ENCODE measurements at places on chromosomes 1 and 21.

DNA sequence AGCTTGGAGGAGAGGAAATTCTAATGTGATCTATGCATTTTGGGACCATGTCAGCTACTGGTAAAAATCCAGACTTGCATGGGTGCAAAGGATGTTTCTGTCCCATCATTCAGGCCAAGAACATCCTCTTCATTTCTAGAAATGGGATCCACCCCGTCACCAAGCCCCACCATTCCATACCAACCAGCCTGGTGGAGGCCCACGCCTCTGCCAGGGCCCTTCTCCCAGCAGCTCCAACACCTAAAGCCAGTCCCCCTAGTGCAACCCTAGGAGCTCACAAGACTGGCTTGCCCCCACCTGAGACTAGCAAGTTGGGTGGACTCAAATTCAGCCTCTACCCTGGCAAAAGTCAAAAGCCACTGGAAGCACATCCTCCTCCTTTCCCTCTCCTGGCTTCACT, 1.9 kb downstream of the ARHGEF11 start:
- DNase-seq, result no peak

- DNase-seq, result no peak
Observed at GRCh38 chr1:17657436-17657835, 97.7 kb upstream of the ACTL8 start.

- DNase-seq, result no peak
Observed at GRCh38 chr1:15483971-15484370, 8.1 kb downstream of the CELA2B start.

- no peak for DNase-seq
Observed at GRCh38 chr1:231233735-231234417, 7.1 kb upstream of the GNPAT start.

DNA sequence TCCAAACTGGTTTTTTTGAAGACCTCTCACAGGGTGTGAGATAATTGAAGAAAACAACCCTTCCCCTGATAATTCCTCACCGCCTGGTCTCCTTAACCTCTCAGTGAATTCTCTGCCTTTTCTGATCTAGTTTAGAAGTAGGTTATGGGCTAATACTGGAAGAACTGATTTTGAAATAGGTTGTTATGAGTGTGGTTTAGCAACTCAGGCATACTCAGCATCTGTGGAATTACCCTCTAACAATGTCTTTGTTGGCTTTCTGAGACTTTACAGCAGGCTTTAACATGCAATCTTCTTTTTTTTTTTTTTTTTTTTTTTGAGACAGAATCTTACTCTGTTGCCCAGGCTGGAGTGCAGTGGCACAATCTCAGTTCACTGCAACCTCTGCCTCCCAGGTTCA, 10.3 kb upstream of the PLD5 start:
- no peak for DNase-seq

GRCh38 chr1:62437273-62437940, 558 bp downstream of the USP1 start:
- peak; percentile 89 for DNase-seq

GRCh38 chr1:162873671-162874666, 13.0 kb upstream of the CCDC190 start:
- no peak for DNase-seq

DNA sequence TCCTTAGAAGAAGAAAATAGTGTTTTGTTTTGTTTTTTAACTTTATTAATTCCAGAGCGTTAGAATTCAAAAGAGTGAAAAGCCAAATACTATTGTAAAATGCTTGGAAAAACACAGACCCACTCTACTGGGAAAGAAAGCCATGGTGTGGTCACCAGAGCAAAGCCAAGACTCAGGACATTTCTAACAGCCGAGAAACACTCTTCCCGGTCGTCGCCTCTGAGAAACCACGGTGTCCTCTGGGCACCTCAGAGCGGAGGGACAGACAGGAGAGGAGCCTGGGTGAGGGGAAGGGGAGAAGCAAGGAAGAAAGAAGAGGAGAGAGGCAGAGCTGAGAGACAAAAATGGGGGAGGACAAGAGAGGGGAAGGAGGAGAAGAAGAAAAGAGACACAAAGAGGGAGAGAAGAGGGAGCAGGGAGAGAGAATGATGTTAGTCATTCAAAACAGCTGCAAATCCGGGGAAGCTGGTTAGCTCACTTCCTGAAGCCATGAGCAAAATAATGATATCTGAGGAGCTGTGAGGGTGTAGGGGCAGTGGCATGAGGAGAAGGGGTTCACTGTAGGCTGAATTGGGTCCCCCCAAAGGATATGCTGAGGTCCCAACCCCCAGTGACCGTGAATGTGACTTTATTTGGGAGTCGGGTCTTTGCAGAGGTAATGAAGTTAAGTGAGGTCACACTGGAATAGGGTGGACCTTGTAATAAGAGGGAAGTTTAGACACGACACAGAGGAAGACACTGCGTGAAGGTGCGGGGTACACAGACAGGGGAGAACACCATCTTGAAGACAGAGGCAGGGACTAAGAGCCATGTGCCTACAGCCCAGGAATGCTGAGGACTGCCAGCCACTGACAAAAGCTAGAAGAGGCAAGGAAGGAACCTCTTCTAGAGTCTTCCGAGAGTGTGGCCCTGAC, 58.2 kb upstream of the DMRTB1 start:
- DNase-seq, result no peak

GRCh38 chr1:174391716-174392115, 56.0 kb upstream of the GPR52 start:
- no peak for DNase-seq

DNA sequence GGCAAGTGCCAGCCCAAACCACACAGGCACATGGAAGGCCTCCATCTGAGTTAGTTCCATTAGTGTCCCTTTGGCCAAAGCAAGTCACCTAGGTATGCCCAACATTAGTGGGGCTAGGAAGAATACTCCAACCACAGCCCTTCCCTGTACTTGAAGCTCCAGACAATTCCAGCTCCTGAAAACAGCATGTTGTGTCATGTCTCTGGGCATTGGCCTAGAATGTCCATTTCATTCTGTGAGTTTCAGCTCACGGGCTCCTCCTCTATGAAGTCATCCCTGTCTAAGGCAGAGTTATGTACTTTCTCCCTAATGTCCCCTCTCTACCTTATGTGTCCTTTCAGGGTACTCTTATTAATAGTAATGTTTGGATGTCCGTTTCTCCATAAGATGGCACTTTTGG, 96.5 kb upstream of the SPATA6 start:
- DNase-seq, result no peak

DNA sequence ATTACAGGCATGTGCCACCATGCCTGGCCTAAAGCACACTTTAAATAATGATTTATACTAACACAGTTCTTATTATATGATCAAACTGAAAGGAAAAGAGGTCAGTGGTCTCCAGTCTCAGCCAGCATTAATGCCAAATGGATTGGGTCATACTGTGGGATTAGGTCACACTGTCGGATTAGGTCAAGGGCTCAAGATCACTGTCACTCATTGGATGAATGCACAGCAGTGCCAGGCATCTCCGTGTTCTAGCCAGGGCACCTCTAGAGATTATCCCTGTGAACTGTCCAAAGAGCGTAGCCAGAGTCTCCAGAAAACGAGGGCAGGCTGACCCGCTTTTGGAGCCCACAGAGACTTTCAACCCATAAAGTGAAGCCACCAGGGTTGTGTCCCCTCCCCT, 70.9 kb downstream of the KCNN3 start:
- no peak for DNase-seq

- no peak for DNase-seq
Observed at GRCh38 chr1:171250263-171250662, 2.0 kb downstream of the FMO1 start.

DNA sequence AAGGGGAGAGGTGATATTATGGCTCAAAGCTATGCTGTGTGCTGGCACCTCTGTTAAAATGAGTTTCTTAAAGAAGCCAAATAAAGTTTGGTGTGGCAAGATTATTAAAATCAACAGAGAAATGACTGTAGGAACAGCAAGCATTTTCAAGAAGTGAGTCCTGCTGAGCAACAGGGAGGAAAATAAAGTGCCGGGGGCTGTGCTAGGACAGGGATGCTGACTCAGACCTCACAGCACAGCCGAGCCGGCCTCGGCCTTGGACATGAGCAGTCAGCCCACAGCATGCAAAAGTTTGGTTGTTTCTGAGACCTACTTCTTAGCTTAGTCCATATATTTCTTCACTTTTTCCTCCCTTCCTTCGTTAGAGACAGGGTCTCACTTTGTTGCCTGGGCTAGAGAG, 19.2 kb downstream of the CNIH3 start:
- DNase-seq, result no peak

DNA sequence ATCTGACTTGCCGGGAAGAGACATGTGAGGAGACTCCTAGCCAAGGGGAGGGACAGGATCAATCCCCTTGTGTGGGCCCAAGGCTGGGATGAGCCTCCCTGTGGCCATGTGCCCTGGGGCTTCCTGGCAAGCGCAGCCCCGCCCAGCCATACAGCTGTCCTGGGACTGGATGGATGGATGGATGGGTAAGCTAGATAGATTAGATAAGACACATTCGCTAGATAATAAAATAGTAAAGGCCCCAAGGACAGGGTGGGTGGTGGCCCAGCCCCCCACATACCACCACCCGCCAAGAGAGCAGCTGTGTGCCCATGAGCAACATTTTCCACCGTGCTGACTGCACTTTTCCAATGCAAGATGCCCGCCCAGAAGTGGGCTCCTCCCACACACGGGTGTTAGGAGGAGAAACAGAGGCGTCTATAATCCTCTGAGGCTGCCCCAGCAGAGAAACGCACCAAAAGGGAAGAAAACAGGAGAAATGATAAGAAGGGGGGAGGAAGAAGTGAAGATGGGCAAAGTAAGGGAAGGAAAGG, 25.1 kb downstream of the ZBTB17 start:
- DNase-seq, result no peak

DNA sequence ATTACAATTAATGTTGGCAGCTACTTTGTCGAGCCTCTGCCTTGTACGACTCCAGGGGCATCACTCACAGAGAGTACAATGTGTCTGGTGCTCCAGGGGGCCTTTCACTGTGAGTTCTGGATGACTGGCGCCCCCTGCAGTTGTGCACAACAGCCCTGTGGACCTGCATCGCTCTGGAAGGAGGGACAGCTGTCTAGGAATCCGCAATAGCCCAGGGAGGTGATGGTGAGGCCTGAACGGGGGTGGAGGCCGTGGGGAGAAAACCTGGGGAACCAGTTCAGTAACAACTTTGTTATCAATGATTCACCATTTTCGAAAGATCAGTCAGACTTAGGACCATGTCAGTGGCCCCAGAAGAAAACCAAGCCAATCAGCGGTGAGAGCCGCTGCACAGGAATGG, 189.1 kb downstream of the KAZN start:
- no peak for DNase-seq

Data from vagina (tissue), 2 donors.